ENCODE measurements at places on chromosomes 7 and 10.

GRCh38 chr10:43355749-43356371 is 15.6 kb upstream of the FXYD4 start:
- DNase-seq, result no peak

GRCh38 chr10:43940898-43941837 is 292.5 kb upstream of the ZNF32 start:
- DNase-seq, result no peak

GRCh38 chr7:19061331-19061730 is 56.1 kb downstream of the TWIST1 start:
- no peak for DNase-seq

- DNase-seq, result no peak
Measured at GRCh38 chr7:40793132-40793531, 658.3 kb downstream of the SUGCT start.

GRCh38 chr10:125018576-125019143 is 76.7 kb downstream of the ZRANB1 start:
- no peak for DNase-seq

DNA sequence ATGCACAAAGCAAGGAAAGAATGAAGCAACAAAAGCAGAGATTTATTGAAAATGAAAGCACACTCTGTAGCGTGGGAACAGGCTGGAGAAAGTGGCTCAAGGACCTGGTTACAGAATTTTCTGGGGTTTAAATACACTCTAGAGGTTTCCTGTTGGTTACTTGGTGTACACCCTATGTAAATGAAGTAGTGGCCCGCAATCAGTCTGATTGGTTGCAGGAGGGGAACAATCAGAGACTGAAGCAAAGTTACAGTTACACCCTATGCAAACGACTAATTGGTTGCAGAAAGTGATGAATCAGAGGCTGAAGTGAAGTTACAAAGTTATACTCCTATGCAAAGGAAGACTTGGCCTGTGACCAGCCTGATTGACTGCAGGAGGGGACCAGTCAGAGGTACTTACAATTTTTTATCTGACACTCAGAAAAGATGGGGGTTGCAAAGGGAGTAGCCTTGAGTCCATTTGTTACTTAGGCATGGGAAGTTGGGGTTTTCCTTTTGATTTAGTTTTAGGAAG is 3.6 kb upstream of the MTPN start:
- peak; percentile 58 for DNase-seq

DNA sequence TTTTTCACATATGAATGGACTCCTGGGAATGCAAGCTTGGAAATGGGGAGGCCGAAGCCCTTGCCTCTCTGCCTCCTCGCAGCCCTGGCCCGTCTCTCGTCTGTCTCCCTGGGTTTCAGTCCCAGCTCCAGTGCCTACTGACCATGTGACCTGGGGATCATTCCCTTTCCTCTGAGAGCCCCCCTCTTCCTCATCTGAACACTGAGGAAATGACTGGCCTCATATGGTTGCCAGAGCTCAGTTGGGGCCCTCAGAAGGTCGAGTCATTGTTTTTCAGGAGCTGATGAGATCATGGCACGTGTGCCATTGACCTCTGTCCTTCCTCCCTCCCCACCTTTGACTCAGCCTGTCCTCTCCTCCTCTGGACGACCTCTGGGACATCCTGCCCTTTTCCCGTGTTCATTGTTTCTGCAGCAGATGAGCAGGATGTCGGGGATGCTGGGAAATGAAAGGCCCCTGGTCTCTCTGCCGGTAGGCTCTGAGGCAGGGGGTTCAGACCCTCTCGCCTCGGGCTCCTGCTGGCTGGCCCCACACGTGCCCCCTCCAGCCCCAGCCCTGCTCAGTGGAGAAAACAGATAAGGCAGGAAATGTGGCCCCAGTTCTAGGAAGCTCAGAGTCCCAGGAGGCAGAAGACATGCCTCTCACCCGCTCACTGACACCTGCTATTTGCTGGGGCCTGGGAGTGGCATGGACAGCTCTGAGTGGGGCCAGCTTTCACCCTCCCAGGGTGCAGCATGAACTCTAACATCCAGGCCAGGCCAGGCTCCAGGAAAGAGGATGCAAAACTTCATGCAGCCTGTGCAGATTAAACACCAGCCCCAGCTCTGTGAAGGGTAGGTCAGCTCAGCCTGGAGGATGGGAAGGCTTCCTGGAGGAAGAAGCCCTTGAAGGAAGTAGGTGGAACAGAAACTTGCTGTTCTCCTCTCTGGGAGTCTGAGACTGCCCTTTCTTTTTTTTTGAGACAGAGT is 8.3 kb upstream of the PPP1R35 start:
- no peak for DNase-seq

- DNase-seq, result no peak
Measured at GRCh38 chr7:66504131-66504530, 124.5 kb upstream of the KCTD7 start.

DNA sequence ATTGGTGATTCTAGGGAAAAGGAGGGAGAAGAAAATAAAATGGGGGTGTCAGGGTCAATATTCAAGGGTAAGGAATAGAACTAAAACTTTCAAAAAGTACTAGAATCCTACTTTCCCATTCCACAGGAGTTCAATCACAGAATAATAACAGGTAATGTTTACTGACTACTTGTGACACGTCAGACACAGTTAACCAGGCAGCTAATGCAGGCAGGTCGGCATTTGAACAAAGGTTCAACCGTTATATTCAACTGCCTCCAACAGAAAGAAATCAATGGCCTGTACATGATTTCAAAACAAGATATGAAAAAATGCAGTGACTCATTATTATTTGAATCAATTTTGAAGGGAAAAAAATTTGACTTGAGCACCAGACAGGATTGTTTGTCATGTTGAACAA is 3.1 kb downstream of the ASB15 start:
- DNase-seq, result no peak

- DNase-seq, result no peak
Measured at GRCh38 chr7:125059861-125060456, 130.3 kb upstream of the POT1 start.

DNA sequence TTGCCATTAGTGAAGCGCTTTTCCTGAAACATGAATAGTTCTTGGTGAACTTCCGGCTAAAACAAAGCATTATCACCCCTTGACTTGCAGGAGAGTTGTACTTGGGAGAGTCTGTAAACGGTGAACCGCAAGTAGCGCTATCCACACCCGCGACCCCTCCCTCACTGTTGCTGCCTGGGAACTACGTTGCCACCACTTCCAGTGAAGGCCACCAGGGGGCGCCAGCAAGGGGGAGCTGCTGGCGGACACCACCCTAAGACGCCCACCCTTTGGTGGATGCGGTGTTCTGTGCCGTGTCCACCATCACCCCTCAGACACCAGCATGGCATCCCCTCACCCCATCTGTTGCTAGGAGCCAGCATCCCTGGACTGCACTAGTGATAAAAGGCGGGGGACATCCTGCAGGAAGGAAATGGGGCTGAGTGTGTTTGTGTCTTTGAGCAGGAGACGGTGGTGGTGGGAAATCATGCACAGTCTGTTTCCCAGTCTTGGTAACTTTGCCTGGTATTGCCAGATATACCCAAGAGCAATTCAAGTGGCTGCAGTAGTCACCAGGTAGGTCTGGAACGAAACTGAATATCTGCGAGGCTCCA is 298.2 kb downstream of the FRMD4A start:
- peak; percentile 53 for DNase-seq

- DNase-seq, result no peak
Measured at GRCh38 chr10:32943395-32943794, 14.6 kb downstream of the ITGB1 start.

- DNase-seq, result no peak
Measured at GRCh38 chr10:120931423-120931822, 80.3 kb downstream of the WDR11 start.

DNA sequence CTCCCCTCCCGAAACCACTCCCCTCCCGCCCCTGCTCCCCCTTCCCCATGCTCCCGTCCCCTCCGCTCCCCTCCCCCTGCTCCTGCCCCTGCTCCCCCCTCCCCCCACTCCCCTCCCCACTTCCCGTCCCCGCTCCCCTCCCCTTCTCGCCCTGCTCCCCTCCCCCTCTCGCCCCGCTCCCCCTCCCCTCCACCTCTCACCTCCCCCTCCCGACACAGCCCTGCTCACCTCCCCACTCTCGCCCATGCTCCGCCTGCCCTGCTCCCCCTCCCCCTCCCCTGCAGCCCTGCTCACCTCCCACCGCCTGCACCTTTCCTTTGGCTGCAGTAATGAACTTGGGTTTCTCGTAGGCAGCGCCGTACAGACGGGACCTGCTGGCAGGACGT is 49.9 kb upstream of the NKX6-2 start:
- no peak for DNase-seq

- no peak for DNase-seq
Measured at GRCh38 chr10:23912884-23913404, 296.0 kb upstream of the KIAA1217 start.

DNA sequence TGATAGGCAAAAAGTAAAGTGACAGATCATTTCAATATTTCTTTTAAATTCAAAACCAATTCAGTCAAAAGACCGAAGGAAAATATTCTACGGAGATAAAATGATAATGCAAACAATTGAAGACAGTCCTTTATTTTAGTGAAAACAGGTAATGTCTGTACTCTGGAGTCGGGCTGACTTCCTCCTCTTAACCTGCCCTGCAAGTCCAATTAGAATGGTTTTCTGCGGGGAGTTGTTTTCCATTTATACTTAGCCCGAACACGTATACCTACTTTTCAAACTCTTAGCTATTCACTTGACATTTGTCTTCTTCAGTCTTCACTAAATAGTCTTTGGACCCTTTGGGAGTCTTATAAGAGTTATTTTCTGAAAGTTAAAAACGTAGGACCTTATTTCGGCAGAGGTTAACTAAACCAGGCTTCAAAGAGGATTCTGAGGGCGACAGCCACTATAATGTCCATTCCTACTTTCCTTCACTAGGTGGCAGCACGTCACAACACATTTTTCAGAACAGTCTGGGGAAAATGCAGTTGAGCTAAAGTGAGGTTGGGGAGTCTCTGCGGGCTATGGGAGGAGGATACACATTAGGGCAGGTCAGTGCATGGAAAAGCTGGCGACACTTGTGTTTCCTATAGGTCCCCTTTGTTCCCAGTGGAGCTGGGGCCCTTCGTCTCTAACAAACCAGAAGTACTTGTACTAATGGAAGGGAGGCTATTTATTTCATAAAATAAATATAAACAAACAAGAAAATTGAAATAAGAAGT is 472.0 kb downstream of the KCNMA1 start:
- no peak for DNase-seq

DNA sequence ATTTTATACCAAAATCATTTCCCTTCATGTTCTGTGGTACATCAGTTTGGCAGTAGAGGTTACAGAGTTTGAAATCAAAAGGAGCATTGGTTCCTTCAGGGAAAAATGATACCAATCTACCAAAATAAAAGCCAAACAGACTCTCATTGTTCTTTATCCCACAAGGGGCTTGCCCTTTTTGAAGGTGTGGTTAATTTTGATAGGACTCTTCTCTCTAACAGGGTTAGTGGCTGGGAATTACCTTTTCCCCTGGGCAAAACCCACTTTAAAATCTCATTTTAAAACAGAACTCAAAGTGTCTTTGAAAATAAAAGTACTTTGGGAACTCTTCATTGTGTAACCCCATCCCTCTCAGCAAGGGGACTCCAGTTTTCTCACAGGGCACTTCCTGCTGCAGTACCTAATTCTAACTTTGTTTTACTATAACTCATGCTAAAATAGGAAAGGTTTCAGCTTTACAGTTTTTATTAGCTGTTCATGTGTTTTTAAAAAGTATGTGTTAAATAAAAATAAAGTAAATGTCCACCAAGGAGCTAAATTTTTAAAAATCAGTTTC is 30.6 kb downstream of the SMNDC1 start:
- no peak for DNase-seq

DNA sequence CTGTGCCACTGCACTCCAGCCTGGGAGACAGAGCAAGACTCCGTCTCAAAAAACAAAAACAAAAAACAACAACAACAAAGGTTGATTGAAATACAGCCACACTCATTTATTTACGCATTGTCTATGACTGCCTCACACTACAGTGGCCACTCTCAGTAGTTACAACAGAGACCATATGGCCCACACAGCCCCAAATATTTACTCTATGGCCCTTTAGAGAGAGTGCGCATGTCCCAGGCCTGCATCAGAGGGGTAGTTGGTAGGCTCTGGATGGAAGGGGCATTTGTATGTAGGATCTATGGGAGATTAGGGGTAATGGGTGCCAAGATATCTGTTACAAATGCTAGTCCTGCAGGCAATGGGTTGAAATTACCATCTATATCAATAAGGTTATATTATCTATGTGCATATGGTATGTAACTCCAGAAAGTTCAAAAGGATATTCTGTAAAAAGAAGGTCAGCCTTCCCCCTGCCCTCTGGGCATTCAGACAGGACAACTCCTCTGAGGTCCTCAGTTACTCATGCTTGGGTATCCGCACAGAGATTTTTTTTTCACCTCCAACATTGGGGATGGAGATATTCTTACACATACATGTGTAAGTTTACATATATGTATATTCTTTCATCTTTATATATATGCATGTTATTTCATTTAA is 56.3 kb downstream of the DENND2A start:
- DNase-seq, result no peak

GRCh38 chr7:109213081-109213480 is 643.4 kb downstream of the DNAJB9 start:
- DNase-seq, result no peak

- DNase-seq, result peak; percentile 70
Measured at GRCh38 chr10:30359373-30360206, 10.5 kb upstream of the MTPAP start.

- DNase-seq, result no peak
Measured at GRCh38 chr7:84177758-84178412, 16.7 kb downstream of the SEMA3A start.

GRCh38 chr7:28470344-28470743 is 58.0 kb downstream of the CREB5 start:
- DNase-seq, result no peak

GRCh38 chr10:115030483-115031200 is 62.5 kb upstream of the ATRNL1 start:
- no peak for DNase-seq

GRCh38 chr10:1382711-1383110 is 326.5 kb downstream of the WDR37 start:
- DNase-seq, result no peak

- DNase-seq, result no peak
Measured at GRCh38 chr7:44920119-44920518, 34.8 kb upstream of the PURB start.

DNA sequence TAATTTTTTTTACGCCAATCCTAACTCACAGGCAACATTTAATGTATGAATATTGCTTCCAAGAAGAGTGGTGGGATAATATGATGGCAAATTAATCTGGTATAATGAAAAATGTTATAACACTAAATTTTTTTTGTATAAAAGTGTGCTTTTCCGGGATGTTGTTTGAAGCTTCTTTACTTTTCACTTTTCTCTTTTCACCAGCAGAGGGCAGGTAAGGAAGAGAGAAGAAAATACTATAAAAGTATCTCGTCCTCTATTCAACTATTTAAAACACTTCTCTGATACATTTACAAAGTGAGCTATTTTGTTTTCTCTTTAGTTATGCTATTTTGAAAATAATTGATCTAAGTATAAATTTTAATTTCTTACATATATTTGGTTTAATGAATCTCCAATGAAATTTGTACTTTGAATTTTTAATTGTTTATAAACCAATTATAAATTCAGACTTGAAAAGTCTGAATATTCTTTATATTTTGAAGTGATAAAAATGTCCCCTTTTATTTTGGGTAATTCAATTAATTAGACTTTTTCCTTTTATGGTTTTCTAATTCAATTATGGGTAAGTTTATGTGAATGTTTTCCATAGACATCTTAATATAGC is 20.7 kb upstream of the CFTR start:
- no peak for DNase-seq

All from CD8-positive, alpha-beta T cell (primary cell).